Panc1 (cell line): ENCODE measurements at places on chromosomes 11 and 22.

- no peaks in the 10 kb centered on the region for H3K36me3 ChIP-seq
- no peak overlapping the region for H3K27ac ChIP-seq
- no peaks in the 10 kb centered on the region for H3K27me3 ChIP-seq
- DNase-seq: no peak
- H3K4me1 ChIP-seq: no peaks in the 10 kb centered on the region
- no peak overlapping the region for H3K4me3 ChIP-seq
Observed at GRCh38 chr22:28923826-28924732, 40.7 kb downstream of the ZNRF3 start.

DNA sequence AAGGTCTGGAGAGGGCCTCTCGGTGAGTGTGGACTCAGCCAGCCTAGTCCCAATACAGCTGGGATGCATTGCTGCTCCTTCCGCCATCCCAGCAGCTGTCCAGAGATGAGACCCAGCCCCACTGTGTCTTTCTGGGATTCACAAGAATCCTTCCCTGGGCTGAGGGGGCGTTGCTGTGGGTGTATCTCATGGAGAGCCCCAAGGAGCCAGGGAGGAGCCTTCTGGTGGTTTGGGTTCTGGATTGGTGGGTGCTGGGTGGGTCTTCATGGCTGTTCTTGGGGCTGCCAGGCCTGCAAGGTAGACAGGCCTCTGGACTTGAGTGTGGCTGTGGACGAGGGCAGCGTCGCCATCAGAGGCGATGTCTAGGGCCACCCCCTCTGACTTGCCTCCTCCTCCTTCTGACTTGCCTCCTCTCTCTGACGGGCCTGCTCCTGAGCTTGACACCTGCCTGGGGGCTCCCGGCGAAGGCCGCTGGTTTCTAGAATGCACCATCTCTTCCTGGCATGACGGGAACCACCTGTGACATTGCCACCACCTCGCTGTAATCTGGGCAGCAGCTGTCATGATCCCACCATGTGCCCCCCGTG lies 17.2 kb downstream of the KCNQ1 start:
- no peak overlapping the region for H3K4me3 ChIP-seq
- no peaks in the 10 kb centered on the region for H3K4me1 ChIP-seq

- no peaks in the 10 kb centered on the region for H3K27me3 ChIP-seq
- H3K27ac ChIP-seq: no peak within 1 kb of the TSS
- no peak within 1 kb of the TSS for H3K4me3 ChIP-seq
- H3K36me3 ChIP-seq: no peaks in the 10 kb centered on the region
Observed at GRCh38 chr11:86374586-86374985, at the start of gene CCDC81. Gene CCDC81, plus strand, starts transcription at chr11:86374887. Its CDS starts 277 bp downstream, at chr11:86375164.

DNA sequence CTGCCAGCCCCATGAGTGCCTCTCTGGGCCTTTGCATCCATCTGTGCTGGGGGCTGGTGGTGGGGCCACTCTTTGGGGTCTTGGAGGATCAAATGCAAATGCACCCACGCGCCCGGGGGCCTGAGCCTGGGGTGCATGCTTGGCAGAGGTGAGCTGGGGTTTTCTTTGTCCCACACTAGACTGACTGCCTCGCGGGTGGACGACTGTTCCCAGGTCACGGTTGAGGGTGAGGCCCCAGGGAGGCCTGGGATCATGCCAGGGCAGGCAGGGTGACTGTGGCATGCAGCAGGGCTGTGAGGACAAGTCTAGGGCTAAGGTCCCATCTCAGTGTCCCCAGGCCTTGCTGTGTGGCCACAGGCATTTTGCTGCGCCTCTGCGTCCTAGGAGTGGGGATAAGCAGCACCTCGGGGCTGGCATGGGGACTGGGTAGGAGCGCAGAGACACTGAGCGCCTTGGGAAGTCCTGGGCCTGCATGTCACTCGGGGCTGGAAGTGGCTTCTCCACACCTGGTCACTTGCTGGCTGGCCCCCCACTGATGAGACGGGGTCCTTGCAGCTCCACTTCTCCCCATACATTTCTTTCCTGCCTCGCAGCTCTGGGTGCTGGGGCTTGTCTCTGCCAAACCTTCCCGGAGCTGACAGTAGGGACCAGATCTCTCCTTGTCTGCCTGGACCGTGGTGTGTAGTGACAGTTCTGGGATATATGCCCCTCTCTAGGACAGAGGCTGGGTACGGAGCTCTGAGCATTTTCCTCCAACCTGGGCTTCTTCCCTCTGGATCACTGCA lies 133.1 kb downstream of the CTTN start:
- H3K4me3 ChIP-seq: no peak overlapping the region
- no peak for DNase-seq
- no peak overlapping the region for H3K27ac ChIP-seq
- H3K36me3 ChIP-seq: no peaks in the 10 kb centered on the region
- no peaks in the 10 kb centered on the region for H3K4me1 ChIP-seq
- no peaks in the 10 kb centered on the region for H3K27me3 ChIP-seq

DNA sequence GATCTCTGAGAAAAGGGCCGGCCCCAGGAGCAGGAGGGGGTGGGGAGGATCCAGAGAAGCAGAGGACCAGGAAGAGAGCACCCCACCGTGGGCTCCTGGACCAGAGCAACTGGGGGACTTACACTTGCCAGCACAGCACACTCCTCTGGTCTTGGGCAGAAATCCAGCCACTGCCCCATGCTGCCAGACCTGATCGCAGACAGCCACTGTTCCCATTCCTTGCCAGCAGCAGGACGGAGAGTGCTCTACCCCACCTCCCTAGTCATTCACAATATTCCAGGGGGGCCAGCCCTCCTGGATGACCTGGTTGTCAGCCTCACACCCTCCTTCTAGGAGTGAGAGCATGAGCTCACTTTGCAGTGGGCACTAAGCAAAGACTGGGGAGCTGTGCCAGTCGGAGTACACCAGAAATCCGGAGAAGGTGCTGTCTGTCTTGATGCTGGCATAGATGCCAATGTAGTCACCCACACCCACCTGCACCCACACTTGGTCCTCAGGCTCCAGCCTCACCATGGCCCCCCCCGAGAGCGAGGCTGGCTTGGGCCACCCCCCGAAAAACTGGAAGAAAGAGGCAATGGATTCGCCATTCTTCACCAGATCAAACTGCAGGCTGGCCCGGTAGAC lies 1.6 kb downstream of the C1QTNF5 start:
- no peak for DNase-seq
- no peak overlapping the region for H3K27ac ChIP-seq
- peaks cover 40% of the 10 kb centered on the region for H3K4me1 ChIP-seq
- H3K36me3 ChIP-seq: no peaks in the 10 kb centered on the region

DNA sequence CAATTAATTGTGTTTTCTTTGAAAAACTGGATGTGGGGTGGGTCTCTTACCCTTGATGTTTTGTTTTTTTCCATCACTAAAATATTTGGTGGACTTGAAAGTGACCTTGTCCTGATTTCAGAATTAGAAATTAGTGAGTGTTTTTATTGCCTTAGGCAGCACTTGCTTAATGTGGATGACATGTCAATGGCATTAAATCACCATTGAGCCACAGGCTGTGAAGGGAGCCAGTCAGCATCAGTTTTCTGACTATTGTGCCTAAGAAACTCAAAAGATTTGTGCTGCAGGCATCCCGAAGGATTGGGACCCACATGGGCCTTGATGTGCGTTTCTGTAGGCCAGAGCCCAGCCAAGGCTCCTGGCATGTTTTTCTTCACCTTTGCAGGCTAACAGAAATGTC lies 53.8 kb downstream of the SWAP70 start:
- H3K4me1 ChIP-seq: peaks cover 15% of the 10 kb centered on the region
- no peaks in the 10 kb centered on the region for H3K36me3 ChIP-seq
- H3K27ac ChIP-seq: no peak overlapping the region
- no peaks in the 10 kb centered on the region for H3K27me3 ChIP-seq
- DNase-seq: no peak

DNA sequence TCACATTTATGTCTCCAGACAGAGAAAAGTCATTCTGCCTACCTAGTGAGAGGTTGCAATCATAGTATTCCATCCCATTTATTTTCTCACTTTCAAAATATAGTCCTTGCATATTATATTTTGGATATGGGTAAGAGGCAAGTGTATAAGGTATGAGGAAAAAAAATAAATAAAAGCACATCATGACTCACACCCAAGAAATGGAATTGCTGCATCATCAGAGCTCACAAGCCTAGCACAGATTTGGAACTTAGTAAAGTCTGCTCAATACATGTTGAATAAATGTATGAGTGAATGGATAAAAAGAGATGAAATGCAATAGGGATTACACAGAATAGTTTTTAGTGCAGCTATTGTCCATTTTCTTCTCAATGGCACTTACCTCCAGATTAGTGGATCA lies 2.5 kb upstream of the OR51G1 start:
- no peaks in the 10 kb centered on the region for H3K36me3 ChIP-seq
- DNase-seq: no peak
- H3K27me3 ChIP-seq: no peaks in the 10 kb centered on the region
- H3K27ac ChIP-seq: no peak overlapping the region
- no peak overlapping the region for H3K4me3 ChIP-seq

GRCh38 chr11:725624-726202 lies 19.7 kb downstream of the EPS8L2 start:
- H3K4me3 ChIP-seq: no peak overlapping the region
- DNase-seq: no peak

DNA sequence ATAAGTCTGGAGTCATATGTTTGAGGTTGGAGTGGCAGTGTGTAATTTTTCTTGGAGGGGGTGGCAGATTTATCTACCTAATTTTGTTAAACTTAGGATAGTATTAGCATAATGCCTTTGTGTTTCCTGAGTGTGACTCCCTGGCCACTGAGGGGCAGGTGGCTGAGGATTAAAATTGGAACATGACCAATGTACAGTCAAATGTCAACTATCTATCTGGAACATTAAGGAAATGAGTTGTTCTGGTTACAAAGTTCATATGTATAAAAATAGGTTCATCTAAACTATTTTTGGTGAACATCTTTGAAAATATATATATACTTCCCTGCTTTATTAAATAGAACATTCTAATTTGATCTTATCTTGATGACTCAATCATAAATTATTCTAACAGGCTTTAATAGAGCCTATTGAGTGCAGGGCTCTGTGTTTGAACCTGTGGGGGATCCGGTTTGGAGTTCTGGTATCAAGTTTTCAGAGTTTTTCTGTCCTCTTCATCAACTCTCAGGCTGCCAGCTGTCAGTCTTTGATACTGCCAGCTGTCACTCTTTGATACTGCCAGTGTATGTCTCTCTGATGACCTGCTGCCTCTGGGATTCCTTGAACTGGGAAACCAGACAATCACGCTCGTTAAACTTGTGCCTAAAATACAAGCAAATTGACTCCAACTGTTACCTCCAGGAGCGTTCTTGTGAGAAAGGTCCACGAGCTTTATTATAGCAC lies 309.6 kb downstream of the METTL15 start:
- no peak overlapping the region for H3K27ac ChIP-seq
- H3K4me1 ChIP-seq: no peaks in the 10 kb centered on the region
- H3K4me3 ChIP-seq: no peak overlapping the region
- no peaks in the 10 kb centered on the region for H3K36me3 ChIP-seq
- no peaks in the 10 kb centered on the region for H3K27me3 ChIP-seq

DNA sequence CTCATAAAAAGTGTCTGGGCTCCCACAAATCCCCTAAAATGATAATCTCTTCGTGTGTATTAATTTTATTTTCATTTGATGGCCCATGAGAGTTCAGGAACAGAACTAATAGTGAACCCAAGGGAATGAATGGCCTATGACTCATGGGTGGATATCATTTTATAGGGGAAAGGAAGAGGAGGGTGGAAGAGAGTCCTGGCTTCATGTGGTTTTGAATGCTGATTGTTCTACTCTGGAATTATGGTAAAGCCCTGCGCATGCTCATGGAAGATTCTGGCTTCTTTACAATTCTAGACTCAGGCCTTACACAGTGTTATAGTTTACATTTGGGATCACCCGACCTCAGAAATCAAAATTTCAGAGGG lies 35.2 kb downstream of the MAML2 start:
- no peaks in the 10 kb centered on the region for H3K27me3 ChIP-seq
- peak overlapping the region; percentile 91 for H3K27ac ChIP-seq
- H3K36me3 ChIP-seq: no peaks in the 10 kb centered on the region
- peaks cover 76% of the 10 kb centered on the region for H3K4me1 ChIP-seq
- peak overlapping the region; percentile 59 for H3K4me3 ChIP-seq

DNA sequence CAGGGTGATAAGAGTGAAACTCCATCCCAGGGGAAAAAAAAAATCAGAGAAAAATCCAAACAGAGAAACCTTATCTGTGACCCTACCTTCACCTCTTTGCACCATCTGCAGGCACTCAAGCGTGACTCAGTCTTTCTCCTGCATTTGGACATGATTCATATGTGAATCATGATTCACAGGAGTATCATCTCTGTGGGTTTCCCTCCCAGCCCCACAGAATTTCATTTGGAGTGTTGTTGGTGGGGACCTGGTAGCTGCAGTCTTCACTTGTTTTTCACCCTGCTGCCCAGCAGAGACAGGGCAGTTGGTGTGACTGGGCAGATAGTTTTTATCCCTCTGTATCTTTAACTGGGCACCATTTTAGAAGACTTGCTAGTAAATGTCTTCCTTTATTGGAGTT lies 75.7 kb downstream of the DEPDC5 start:
- no peak overlapping the region for H3K4me3 ChIP-seq
- H3K27ac ChIP-seq: no peak overlapping the region
- no peaks in the 10 kb centered on the region for H3K4me1 ChIP-seq
- H3K36me3 ChIP-seq: no peaks in the 10 kb centered on the region

- peak overlapping the region; percentile 88 for H3K4me3 ChIP-seq
- peaks cover 40% of the 10 kb centered on the region for H3K4me1 ChIP-seq
- no peaks in the 10 kb centered on the region for H3K27me3 ChIP-seq
- DNase-seq: no peak
- peaks cover 4% of the 10 kb centered on the region; the same call in 1 of the 2 replicates for H3K36me3 ChIP-seq
Observed at GRCh38 chr11:65886826-65887722, 1.2 kb downstream of the FIBP start.

DNA sequence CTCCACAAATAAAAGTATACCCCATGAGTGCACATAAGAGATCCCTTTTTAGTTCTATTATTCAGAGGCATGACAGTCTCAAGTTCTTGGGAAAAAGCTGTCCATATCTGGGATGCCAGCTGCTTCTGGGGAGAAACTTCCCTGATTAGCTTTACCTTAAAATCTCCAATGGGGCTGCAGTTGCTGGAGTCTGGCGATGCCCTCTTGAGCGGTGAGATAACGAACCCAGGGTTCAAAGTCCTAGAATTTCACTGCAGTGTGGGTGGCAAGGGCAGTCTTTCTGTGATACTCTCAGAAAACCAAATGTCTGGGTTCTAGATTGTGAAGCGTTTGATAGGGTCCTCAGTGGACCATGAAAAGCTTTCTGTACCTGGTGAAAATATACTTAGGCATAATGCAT lies 7.4 kb upstream of the PRR33 start:
- no peaks in the 10 kb centered on the region for H3K36me3 ChIP-seq
- peaks cover 5% of the 10 kb centered on the region; the same call in 1 of the 2 replicates for H3K27me3 ChIP-seq
- DNase-seq: no peak
- H3K27ac ChIP-seq: no peak overlapping the region
- H3K4me3 ChIP-seq: no peak overlapping the region

GRCh38 chr22:47398921-47399790 lies 636.7 kb downstream of the TBC1D22A start:
- H3K36me3 ChIP-seq: no peaks in the 10 kb centered on the region
- no peak overlapping the region for H3K4me3 ChIP-seq
- no peak overlapping the region for H3K27ac ChIP-seq
